ENCODE measurements at places on chromosomes 3 and 15. TPM values are rescaled to one million over a fixed set of nuclear protein-coding genes. Genes with fewer than 3 reads are reported as not detected.

DNA sequence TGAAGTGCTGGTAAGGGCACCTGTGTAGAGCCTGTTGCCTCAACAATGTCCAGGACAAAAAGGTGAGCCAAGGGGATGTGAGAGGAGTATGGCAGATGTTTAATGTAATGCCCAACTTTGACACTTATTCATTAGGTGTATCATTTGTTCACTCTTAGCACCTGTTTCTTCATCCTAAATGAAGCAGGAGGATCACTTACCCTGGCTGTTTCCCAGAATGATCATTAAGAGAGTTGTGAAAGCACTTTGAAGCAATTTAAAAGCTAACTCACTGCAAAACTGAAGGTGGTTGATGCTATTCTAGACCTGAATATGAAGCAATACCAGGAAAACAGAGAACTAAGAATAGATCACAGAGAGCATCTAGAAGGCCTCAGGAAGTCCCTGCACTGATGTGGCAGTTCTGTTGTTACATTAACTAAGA lies 3.4 kb upstream of the HHLA2 start:
- DNase-seq, result no peak

DNA sequence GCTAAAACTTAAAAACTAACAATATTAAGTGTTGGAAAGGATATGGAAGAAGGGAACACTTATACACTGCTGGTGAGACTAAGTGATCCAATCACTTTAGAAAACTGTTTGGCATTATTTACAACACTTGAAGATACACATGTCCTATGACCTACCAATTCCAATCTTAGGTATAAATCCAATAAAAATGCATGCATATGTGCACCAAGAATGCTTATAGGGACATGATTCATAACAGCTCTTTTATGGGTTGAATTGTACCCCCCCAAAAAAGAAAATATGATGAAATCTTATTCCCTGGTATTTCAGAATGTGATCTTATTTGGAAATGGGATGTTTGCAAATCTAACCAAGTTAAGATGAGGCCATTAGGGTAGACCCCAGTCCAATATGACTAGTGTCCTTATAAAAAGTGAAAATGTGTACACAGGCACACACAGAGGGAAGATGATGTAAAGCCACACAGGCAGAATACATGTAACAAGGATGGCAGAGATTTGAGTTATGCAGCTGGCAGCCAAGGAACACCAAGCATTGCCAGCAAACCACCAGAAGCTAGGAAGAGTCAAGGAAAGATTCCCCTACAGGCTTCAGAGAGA lies 15.3 kb downstream of the CCR8 start:
- DNase-seq, result no peak

The CGGBP1 gene
- total RNA-seq, result 153 TPM

The TTLL13 gene
- total RNA-seq, result 0.71 TPM
